ENCODE measurements at places on chromosomes 11 and 22.
A peak's percentile ranks its signal among the peaks of the same experiment; 100 is the strongest.

DNA sequence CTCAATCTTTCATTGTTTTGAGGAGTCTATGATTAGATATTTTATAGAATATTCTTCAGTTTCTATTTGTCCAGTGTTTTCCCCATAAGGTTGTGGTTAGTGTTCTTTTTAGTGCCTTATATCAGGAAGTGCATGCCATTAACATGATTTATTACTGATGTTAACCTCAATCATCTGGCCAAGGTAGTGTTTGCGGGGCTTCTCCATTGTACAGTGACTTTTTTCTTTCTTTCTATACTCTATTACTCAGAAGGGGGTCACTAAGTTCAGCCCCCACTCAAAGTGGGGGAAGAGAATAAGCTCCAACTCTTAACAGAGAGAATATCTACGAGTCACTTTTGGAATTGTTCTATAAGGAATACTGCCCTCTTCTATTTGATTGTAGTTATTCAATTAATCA lies 415.8 kb downstream of the DYNC2H1 start:
- peak; percentile 15 for DNase-seq

- DNase-seq = no peak
Observed at GRCh38 chr11:120226714-120227113, 13.2 kb upstream of the POU2F3 start.

GRCh38 chr11:120065176-120065575 lies 72.7 kb downstream of the TRIM29 start:
- DNase-seq = no peak

DNA sequence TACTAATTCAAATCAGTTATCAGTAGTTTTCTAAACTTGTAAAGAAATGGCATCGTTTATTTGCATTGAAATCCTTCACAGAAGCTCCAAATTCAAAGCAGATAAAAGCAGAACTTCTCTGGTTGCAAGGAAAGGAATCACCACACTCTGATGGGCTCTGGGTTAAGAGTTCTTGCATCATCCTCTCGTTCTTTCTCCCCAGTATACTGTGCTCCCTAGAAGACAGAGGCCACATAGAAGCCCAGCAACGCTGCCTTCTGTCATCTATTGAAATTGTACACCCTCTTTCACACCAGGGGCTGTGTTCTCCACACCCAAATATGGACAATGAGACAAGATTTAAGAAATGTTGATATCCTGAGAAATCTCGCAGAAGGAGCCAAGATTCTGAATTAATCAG lies 29.3 kb downstream of the FAT3 start:
- DNase-seq = no peak

DNA sequence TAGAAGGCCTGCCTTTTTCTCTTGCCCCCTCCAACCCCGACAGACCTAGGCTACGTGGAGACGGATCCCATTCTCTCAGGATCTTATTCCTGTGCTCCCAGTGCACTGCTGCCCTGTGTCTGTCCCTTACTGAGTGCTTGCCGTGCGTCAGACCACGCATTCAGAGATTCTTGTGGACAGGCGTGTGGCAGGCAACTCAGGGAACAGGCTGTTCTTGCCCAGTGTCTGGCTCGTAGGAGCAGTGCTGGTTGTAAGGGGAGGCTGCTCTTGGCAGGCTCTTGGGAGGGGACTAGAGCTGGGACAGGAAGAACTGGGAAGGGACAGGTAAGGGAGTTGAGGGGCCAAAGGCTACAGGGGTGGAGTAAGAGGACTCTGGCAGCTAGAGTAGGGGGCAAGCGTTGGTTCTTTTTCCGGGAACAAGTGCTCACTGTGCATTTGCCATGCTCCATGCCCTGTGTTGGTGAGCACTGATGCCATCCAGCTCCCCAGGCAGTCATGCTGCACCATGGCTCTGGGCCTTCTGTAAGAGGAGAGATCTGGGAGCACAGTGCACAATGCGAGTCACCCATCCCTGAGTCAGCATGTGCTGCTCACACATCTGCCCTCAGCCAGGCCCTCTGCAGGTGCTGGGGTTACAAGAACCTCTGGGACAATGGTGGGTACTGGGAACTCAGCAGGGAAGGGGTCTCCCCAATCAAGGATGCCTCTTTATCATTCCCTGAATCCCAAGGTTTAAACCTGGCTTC lies 119.1 kb downstream of the TBC1D22A start:
- no peak for DNase-seq

DNA sequence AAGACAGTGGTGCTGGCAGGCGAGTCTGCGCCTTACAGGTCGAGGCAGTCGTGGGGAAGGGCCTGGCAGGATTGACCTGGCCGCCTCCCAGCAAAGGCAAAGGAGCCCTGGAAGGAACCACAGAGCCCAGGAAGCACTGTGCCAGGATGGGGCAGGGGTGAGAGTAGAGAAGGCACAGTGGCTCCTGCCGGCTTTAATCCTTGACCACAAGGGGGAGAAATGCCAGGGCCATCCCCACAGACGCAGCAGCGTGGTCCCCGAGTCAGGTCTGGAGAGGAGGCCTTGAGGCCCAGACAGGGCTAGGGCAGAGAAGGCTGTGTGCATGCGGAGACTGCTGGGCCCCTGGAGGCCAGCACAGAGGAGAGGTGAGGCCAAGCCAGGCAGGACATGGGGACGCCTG lies 9.9 kb upstream of the NDUFS8 start:
- DNase-seq = peak; percentile 88

- DNase-seq = no peak
Observed at GRCh38 chr11:61904539-61905048, 12.8 kb downstream of the RAB3IL1 start.

DNA sequence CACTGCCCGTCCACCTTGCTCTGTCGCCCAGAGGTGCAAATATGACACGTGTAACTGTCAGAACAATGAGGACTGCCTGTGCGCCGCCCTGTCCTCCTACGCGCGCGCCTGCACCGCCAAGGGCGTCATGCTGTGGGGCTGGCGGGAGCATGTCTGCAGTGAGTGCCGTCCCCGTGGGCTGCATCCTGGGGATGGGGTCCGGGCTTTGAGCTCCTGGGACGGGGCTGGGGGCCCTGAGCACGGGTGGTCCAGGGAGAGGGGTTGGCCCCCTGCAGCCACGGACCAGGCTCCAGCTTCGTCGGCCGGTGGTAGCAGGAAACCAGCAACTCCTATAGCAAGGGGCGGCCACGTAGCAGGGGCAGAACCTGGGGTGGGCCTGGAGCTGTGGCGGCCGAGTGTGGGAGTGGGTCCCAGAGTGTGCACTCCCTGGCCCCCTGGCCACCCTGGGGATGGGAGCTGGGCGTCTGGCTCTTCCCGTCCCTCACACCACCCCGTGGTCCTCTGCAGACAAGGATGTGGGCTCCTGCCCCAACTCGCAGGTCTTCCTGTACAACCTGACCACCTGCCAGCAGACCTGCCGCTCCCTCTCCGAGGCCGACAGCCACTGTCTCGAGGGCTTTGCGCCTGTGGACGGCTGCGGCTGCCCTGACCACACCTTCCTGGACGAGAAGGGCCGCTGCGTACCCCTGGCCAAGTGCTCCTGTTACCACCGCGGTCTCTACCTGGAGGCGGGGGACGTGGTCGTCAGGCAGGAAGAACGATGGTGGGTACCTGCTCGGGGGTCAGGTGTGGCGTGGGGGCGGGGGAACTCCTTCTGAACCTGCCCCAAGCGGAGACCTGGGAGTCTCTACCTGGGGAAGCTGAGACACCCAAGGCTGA lies 10.1 kb downstream of the MUC2 start:
- no peak for DNase-seq

DNA sequence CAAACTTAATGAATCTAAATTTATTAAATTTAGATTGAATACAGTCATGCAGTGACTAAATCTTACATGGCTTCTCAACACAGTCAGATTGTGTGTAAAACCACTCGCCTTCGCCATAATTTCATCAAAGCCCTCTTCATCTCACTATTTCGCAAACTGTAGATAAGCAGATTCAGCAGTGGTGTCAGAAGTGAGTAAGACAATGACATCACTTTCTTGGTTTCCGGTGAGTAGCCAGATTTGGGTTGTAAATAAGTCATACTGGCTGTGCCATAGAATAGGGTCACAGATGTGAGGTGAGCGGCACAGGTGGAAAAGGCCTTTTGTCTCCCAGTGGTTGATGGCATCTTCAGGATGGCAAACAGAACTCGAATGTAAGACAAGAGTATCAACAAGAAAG lies 3.4 kb downstream of the OR10A6 start:
- no peak for DNase-seq

GRCh38 chr11:11167806-11168205 lies 185.2 kb downstream of the CSNK2A3 start:
- no peak for DNase-seq

DNA sequence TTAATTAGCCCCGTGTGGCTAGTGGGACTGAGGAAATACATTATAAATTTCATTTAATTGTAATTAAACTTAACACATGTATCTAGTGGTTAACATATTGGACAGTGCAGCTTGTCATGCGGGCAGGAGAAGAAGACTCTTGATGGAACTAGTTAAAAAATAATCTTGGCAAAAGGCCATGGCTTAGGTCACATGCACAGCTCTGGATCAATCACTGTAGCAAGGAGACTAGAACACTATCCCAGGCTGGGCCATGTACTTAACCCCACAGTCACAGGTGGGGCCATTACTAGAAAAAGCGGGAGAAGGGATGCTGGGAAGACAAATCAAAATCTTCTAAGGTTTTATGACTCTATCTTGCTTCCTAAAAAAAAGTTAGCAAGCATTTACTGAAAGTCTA lies 8.7 kb upstream of the HEPACAM start:
- no peak for DNase-seq

- peak; percentile 64 for DNase-seq
Observed at GRCh38 chr22:35838855-35839576, 121.3 kb downstream of the APOL5 start.

DNA sequence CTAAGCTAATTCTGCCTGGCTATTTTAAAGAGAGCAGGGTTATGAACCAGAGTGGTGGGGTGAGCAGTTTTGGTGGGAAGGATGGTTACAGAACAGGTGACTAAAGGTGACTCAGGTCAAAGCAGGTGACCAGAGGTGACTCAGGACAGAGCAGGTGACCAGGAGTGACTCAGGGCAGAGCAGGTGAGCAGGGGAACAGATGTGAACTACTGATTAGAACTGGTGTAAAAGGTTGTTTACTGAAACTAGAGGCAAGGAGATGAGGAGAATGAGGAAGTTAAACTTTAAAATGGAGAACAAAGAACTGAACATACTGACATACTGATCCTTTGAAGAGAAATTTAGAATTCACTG lies 15.4 kb upstream of the HYLS1 start:
- DNase-seq = no peak

- DNase-seq = no peak
Observed at GRCh38 chr22:20089977-20090729, 10.1 kb downstream of the DGCR8 start.

DNA sequence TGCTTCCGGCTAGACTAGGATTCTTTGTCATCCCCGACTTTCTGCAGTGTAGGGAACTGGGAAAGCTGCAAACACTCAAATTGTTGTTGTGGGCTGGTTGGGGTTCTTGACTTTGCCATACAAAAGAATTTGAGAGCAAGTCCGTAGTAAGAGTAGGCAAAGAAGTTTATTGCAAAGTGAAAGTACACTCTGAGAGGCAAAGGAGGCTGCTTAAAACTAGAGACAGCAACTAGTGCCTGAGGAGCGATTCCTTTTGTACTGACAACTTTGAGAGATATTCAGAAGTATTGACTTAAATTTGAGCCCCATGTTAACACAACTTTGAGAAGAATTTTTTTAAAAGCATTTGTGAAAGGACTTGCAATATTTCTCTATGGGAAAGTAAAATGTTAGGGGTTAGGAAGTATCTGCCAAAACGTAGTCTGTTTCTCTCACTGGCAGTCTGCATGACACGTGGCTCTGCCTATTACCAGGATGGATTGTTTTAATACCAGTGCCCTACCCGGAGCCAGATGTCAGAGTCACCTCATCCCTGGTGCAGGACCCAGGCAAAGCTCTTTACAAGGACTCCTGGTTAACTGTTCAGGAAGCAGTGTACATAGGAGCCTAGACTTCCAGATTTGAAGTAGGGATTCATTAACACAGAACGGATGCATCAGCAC lies 85.0 kb upstream of the CLPB start:
- DNase-seq = no peak

DNA sequence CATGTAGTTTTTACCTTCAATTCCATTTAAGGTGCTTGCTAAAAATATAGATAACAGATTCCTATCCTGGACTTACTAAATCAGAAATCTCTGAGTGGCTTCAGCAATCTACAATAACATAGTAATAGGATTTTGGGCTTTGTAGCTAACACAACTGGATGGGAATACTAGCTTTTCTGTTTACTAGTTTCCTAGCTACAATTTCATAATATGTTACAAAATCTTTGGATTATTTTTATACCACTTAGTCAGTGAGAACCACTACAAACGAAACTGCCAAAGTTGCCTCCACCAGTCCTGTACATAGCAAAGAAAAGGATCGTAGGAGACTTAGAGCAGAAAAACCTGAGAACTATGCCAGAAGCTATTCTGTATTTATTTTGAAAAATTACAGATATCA lies 87.7 kb upstream of the ANO3 start:
- no peak for DNase-seq

DNA sequence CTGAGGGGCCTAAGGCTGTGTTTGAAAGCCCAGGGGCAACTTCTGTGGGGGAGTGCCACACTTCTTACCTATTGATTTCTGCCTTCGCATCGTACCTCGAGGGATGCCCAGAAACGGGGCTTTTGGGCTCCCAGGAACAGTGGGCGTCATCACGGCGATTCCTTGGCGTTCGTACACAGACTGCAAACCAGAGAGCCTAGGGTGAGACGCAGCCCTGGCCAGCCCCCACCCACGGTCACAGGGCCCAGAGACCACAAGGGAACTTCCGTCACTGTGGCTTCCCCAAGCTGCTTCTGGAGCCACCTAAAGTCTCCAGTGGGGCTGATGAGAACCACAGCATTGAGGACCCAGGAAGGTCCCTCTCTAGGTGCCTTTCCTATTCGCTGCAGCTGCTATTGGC lies 91.9 kb downstream of the CTTN start:
- no peak for DNase-seq

DNA sequence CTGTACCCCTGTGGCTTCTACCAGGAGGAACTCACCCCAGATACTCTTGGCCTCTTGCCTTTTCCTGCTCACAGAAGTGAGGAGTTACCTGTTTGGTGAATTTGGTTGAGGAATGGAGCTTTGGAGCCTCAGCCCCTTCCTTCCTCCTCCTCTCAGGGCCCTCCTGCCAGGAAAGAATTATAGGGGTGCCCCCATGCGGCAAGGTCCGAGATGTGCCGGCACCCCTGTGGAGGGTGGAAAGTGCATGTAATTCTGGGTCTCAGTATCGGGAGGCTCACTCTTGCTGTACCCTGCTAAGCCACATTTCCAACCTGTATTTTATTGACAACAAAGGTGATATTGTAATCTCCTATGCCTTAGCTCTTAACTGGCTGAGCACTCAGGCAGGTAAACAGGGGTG lies 13.7 kb upstream of the IGSF22 start:
- no peak for DNase-seq

All from PC-9 (cell line).